ENCODE measurements at places on chromosomes 6 and 20.

- no peak for DNase-seq
These were observed 234.7 kb upstream of the ADGRB3 start for GRCh38 chr6:68400396-68400795.

- no peak for DNase-seq
These were observed 90.8 kb downstream of the DOK5 start for GRCh38 chr20:54566031-54566688.

GRCh38 chr20:50144362-50144761, 9.2 kb downstream of the PEDS1 start:
- no peak for DNase-seq

GRCh38 chr6:47769982-47770381, 11.8 kb upstream of the OPN5 start:
- no peak for DNase-seq

DNA sequence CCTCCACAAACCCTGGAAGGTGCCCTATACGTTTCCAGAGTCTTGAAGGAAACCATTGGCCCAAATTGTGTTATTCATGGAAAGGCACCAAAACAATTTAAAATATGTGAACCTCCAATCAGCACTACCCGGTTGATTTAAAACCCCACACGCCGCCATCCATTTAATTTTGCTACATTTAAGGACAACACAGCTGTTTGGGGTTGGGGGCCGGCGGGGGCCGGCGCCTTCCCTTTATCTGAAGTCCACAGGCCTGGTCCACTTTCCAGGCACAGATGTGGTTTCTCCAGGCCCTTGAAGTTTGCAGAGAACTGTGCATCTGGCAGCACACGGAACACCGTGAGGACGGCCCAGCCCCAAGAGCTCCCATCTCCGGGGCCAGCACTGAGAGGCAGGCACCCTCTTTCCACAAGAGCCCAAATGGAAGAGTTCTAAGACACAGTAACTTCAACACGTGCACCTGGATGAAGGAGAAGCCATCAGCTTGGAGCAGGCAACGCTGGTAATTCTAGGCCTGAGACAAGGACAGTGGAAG, 16.8 kb upstream of the FRMD1 start:
- DNase-seq = no peak

DNA sequence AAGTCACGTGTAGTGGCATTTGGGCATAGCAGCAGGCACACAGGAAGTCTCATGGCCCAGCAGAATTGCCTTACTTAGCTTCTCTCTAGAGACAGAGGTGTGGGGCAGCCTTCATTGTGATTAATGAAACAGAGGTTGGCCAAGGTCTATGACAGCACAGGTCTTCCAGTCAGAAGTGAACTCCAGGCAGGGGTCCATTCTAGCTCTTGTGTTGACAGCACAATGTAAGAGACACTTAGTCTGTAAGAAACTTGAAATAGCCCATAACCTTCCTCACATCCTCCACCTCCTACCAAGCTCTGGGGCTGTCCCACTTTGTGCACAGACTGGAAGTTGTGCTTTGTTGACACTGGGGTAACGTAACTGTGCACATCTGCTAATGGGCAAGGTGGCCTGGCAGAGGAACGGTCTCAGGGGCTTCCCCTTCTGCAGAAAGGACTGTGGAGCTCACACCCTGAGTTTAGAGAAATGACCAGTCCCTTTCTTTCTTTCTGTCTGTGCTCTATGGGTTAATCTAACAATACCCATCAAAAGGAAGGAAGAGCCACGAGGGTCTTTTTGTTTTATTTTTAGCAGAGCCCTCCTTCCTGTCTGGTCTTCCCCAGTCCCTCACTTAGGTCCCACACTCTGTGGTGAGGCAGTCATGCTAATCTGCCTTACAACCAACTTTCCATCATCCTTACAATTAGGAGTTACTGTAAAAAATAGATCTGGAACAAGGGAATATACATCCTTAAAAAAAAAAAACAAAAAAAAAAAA, 35.6 kb upstream of the TAGAP start:
- DNase-seq = no peak

- DNase-seq = no peak
These were observed 118.3 kb downstream of the KIF13A start for GRCh38 chr6:17869010-17869752.

DNA sequence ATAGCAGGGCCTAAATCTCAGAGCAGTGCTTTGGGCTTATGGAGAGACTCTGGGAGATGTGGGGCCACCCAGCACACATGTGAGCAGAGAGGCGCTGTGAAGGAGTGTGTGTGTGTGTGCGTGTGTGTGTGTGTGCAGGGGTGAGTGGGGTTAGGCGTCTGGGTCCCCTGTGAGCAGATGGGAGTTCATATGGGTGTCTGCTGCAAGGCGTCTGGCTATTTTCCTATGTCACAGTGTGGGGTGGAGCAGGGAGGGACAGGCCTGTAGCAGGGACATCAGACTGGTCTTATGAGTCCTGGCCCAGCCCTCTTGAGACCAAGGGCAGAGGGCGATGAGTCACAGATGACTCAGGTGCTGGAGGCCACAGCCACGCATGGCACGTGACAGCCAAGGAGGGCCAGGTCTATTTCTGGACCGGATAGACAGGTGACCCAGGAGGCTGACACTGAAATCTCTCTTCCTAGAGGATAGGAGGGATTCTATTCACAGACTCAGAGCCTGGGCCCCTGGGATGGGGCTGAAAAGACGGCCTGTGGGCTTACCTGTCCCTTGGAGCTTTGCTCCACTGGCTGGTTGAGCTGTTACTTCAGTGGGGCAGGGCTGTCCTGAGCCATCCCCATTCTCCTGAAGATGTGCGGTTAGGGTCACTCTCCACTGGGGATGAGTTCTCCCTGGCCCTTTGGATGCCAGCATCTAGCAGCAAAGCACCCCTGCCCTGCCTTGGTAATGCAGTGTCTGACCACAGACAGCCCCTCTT, 28.9 kb downstream of the VEGFA start:
- no peak for DNase-seq

DNA sequence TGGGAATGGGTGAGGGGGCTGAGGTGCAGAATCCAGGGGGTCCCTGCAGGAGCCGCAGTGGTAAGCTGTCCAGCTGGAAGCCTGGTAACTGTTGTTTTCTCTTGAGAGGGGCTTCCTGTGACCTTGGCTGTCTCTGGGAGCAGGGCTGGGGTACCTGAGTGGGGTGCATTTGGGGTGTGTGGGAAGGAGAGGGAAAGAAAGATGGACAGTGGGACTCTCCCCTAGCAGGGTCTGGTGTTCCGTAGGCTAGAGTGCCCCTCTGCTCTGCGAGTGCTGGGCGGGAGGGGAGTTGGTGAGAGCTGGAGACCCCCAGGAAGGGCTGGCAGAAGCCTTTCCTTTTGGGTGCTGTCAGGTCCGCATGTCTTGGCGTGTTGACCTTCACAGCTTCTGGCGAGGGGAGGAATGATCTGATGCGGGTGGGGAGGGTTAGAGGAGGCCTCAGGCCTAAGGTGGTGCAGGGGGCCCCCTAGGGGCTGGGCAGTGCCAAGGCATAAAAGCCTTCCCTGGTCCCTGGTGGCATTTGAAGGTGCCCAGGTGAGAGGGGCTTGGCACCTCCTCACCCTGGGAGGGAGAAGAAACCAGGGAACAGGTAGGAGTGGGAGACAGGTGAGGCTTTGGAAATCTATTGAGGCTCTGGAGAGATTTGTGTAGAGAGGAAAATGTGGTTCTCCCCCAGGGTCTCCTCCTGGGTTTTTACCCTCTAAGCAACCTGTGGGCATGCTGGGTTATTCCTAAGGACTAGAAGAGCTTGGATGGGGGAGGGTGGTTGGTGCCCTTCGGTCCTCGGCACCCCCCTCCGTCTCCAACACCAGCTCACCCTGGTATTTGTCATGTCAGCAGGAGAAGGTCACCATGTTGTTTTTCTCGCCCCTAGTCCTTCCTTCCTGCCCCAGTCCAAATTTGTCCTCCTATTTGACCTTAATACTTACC, 3.3 kb downstream of the VEGFA start:
- DNase-seq = peak; percentile 25

GRCh38 chr20:37386505-37387251, 40.7 kb downstream of the SRC start:
- DNase-seq = no peak

GRCh38 chr20:9867196-9867980, 28.5 kb upstream of the PAK5 start:
- DNase-seq = no peak

DNA sequence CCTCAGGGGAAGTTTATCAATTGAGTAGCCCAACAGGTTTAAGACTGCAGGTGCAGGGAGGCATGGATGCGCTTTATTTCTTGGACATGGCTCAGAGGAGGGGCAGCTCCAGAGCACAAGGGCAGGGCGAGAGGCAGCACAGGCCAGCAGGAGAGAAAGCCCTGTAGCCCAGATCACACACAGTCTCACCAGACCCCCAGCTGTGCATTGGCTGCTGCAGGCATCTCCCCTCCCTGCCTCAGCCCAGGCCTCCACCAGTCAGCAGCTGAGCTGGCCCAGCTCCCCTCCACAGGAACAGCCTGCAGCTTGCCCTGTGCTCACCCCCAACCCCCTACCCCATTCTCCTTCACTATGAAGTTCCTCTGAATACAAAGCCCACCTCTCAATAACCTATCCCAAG, 24.7 kb downstream of the MRPL14 start:
- DNase-seq = no peak

GRCh38 chr6:166408936-166409755, 26.4 kb upstream of the MPC1 start:
- DNase-seq = no peak

- DNase-seq = no peak
These were observed 23.6 kb upstream of the FANCE start for GRCh38 chr6:35428421-35429149.

- no peak for DNase-seq
These were observed 164.3 kb upstream of the OGFRL1 start for GRCh38 chr6:71124340-71124739.

GRCh38 chr6:54185885-54186284, 74.6 kb downstream of the MLIP start:
- DNase-seq = no peak

DNA sequence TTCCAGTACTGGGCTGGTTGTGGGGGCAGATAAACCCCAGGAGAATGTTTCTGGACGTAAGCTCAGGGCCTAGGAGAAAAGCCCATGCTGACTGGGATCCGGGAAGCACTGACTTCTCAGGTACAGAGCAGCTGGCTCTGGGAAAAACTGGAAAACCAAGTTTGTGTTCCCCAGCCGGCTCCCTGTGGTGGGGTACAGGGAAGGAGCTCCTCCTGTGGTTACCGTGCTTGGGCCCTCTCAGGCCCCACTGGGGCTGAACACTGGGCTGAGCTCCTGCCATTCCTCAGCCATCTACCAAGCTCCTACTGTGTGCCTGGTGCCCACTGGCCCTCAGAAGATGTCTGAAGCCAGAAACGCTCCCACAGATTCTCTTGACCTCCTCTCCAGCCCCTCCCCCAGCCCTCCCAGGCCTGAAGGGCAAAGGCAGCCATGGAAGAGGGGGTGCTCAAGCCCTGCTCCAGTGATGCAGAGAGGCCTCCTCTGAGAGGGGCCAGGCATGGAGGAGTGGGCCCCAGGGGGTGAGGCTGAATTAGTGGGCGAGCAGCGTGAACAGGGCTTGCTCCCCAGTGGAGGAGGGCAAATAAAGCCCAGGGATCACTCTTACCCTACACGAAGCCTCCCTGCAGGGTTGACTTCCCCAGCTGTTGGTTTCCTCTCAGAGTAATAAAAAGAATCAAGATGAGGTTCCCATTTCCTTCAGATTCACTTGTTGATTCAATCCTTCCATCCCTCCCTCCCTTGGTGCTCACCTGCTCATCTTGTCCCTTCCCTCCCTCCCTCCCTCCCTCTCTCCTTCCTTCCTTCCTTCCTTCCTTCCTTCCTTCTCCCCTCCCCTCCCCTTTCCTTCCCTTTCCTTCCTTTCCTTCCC, 100.0 kb downstream of the VEGFA start:
- no peak for DNase-seq

Measured in NCI-H1436 (cell line).